ENCODE measurements at places on chromosomes 7 and 10.

- DNase-seq, result no peak
Measured at GRCh38 chr10:91616137-91616536, 16.7 kb downstream of the PPP1R3C start.

DNA sequence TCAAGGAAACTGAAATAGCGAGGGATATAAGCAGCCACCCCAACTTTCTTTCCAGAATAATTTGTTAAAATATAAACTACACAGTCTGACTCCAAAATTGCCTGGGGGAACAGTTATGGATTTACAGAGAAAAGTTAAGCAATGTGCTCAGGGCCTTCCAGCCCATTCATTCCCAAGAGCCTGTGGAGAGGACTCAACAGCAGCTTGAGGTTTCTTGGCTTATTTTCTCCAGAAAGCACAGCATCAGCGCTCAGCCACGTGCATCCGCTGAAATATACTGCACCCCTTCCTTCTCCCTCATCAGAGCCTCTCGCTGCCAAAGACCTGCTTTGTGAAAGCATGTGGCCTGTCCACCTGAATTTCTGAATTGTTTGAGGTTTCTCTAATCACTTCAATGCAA lies 375.2 kb upstream of the VWC2 start:
- no peak for DNase-seq

DNA sequence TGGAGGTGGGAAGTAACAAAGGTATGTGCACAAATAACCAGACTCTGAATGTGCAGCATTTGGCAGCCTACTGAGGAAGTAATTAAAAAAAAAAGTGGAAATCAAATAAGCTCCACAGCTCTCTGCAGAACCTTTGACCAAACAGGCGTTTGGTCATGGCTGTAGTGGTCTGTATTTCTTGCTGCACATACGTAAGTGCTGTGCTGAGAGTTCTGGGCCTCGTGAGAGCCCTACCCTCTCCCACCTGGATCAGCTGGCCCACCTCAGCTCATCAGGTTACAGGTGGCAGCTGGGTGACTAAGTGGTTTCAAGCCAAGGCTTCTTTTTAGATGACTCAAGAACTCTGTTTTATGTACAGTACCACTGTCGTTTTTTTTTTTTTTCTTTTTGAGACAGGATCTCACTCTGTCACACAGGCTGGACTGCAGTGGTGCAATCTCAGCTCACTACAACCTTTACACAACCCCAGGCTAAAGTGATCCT lies 178.2 kb upstream of the KLF6 start:
- no peak for DNase-seq

DNA sequence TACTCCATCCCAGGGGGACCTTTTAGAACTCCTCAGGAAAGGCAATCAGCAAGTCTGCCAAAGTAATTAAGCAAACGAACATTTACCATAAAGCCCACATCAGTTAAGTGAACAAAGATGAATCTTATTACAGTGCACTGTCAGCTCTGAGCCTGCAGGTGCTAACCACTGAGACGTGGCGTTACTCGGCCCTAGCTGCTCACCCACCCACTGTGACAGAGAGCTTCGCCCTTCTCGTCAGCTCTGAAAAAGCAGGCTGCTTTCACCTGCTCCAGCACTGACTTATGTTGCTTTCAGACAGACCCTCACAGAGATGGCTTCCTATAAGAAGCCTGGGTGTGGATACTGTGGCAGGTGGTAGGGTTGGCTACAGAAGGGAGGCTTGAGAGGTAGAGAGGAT lies 57.7 kb upstream of the KCNIP2 start:
- no peak for DNase-seq

DNA sequence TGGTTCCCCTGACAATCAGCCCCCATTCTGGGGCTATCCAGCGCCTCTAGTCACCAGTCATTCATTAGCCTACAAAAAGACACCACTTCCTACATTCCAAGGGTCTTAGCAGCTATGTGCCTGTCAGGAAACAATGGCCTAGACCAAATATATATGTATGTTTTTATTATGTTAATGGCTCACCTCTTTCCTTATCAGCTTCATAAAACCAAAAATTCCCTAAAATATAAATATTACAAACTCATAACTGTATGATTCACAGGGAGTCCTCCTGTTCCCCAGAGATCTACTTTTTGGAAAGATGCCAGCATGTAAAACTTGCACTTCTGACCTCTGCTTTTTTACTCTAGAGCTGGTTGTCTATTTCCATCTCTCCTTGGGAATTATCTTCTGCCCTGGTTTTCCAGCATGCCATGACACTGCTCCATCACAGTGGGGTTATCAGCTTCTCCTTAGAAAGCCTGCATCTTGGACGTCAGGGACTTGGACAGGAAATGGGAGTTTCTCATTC lies 79.2 kb downstream of the ABCA13 start:
- DNase-seq, result no peak

DNA sequence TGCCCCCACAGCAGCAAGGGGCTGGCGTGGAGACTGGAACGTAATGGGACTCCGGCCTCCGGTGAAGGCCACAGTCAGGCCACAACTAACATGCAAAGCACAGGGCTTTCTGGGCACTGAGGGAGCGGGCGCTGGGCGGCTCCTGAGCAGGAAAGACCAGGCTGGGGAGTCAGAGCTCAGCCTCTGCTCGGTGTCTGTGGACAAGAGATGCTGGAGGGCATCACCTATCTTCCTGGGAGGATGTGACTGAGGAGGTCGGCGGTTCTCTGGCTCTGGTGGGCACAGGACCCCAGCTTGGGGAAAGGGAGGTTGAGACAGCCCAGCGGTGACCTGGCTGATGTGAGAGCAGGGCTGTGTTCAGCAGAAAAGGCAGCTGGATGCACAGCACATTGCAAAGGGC lies 11.7 kb downstream of the CNPY1 start:
- DNase-seq, result no peak

GRCh38 chr7:24729365-24730017 lies 27.8 kb downstream of the GSDME start:
- DNase-seq, result no peak

DNA sequence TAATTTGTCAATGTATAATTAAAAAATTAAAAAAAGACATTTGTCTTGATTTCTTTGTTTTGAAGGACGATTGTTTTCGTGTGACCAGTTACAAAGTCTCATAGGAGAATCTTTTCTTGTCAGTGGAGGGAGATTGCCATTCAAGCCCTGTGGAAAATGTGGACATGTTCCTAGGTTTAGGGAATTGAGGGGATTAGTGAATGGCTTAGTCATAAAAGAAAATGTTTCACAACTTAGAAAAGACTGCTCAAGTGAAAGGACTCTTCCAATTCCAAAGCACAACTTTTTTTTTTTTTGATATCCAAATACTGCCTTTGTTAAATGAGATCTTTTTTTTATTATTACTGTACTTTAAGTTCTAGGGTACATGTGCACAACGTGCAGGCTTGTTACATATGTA lies 140.7 kb upstream of the HABP2 start:
- DNase-seq, result no peak

GRCh38 chr10:103936022-103936421 lies 18.0 kb upstream of the STN1 start:
- DNase-seq, result no peak

DNA sequence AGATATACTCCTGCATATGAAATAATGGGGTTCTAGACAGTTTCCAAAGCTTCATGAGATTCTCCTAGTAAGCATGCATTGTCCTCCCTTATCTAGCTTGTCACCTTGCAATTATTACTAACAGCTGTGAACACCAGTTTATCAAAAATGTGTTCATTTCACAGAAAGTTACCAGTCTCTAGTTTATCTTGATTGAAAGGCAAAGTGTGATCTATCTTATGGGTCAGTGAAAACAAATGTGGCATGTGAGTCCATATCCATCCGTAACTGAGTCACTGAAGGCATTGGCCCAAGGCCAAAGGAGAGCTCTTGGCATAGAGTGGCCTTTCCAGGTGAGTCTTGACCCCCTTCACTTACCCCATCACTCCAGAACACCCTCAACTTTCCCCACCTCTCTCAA lies 53.2 kb downstream of the GSAP start:
- no peak for DNase-seq

GRCh38 chr7:143250822-143251221 lies 12.4 kb upstream of the GSTK1 start:
- no peak for DNase-seq
